ENCODE measurements at places on chromosomes 3 and 15.

- DNase-seq, result no peak
These were observed 238.0 kb downstream of the SHOX2 start for GRCh38 chr3:157868196-157868595.

DNA sequence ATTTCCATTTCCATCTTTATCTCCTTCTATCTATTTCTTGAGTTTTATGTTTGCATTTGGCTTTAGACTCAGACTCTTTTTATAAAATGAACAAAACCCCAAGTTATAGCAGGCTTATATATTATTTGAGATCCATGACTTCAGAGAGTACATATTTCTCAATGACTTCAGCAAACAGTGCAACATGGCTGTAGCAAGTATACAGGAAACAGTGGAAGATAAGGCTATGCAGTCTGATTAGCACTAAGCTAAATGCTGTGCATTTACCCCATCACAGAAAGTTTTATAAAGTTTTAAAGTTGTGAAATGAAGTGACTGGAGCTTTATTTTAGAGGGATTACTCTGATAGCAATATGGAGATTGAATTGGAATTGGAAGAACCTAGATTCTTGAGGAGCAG is 463.5 kb upstream of the TGFBR2 start:
- DNase-seq, result no peak

- no peak for DNase-seq
These were observed 41.7 kb downstream of the TCF12 start for GRCh38 chr15:56960116-56960515.

GRCh38 chr15:25178835-25179672 is 224.3 kb downstream of the SNRPN start:
- no peak for DNase-seq

DNA sequence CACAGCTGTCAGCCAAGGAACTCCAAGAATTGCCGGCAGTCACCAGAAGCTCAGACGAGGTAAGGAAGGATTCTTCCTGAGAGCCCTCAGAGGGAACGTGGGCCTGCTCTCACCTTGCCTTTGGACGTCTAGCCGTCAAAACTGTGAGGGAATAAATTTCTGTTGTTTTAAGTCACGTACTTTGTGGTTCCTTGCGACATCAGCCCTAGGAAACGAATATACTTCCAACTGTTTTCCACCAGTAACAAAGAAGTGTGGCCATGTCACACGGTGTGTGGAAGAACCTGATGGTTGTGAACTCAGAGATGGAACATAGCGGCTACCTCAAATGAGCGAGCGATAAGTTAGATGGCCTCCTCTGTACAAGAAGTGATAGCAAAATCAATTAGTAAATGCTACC is 41.0 kb upstream of the B3GNT5 start:
- DNase-seq, result no peak

GRCh38 chr3:61371123-61371522 is 119.9 kb upstream of the FHIT start:
- no peak for DNase-seq

GRCh38 chr15:79948095-79948695 is 22.8 kb downstream of the BCL2A1 start:
- DNase-seq, result no peak

DNA sequence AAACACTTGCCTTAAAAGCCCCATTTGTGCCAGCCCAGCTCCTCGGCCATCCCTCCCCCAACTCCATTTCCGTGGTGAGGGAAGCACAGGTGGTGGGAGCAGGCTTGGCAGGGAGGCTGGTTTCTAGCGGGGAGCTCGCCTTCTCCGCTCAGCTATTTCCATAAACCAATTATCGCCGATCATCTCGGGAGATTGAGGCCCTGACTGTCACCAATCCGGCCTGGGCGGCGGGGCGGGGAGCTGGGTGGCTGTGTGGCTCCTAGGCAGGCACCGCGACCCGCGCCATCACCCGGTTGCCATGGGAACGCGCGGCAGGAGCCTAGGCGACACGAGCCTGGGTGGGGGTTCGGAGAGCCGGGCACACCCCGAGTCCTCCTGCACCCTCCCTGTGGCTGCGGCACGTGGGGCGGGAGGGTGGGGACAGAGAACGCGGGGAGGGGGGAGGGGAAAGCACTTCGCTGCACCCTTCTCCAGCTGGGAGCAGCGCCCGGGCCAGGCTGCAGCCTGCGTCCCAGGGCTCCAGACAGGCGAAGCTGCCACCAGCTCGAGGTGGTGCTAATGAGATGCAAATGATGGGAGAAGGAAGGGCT is 9.3 kb downstream of the CCDC33 start:
- peak; percentile 56 for DNase-seq

DNA sequence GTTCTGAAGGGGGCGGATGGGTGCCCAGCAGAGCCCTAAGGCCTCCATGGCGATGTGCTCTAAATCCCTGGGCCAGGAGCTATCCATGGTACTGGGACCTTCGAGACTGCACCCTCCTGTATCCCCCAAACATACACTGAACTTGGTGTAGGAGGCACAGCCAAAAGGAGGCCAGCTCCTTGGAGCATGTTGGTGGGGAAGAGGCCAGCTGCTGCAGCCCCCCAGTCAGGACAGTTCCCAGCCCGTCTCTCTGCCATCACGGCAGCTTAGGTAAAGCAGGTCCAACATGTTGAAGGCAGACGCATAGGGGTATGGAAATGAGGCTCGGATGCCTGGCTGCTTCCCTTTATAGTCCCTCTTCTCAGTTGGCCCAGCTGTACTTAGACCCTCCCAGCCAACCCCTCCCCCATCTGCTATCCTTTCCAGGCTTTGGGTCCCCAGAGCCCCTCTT is 1.8 kb downstream of the CAMKV start:
- no peak for DNase-seq

DNA sequence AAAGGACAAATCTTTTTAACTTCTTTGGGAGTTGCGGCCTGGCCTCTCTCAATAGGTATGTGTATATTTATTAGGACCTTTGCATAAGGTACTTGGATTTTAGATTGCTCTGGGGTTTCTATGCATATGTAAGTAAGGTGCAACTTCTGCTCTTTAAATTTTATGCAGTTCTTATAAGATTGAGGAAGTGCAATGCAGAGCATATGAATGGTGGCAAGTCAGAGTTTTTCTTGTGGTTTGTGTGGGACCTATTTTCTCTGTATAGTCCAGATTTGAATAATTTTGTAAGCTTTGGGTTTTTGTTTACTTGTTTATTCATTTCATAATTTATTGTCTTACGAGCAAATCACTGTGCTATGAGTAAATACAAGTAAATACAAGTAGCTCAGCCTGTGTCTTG is 101.5 kb downstream of the ATG7 start:
- no peak for DNase-seq

DNA sequence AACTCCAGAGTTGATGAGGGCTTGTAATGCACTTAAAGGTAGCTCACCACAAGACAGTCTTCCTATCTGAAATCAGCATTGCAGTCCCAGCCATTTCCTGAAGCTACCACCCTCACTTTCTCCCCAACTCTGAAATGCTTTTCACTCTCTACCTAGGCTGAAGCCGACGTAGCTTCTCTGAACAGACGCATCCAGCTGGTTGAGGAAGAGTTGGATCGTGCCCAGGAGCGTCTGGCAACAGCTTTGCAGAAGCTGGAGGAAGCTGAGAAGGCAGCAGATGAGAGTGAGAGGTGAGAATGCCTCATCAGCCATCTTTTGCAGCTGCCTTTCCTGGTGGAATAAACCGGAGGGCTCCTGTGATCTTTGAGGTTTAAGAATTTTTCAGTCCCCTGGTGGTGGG is 14.3 kb downstream of the TPM1 start:
- no peak for DNase-seq

GRCh38 chr3:122993124-122993978 is 34.2 kb downstream of the SEMA5B start:
- no peak for DNase-seq

- peak; percentile 8 for DNase-seq
These were observed 289.1 kb upstream of the MCTP2 start for GRCh38 chr15:93942269-93942694.

DNA sequence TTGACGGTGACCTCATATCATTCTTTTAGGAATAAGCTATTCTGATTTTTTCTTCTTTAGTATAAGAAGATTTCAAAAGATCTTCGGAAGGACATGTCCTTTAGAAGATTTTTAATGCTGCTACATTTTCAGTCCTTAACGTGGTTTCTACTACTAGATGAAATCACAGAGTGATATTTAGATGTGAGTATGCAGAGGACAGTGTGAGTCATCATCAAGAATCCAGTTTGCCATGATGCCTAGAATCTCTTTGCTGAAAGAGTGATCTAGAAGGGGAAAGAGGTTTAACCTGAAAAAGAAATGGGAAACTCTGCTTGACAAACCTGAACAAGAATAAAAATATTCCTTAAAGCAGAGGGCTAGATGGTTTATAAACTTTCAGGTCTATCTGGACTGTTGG is 43.2 kb downstream of the SLC7A14 start:
- no peak for DNase-seq

DNA sequence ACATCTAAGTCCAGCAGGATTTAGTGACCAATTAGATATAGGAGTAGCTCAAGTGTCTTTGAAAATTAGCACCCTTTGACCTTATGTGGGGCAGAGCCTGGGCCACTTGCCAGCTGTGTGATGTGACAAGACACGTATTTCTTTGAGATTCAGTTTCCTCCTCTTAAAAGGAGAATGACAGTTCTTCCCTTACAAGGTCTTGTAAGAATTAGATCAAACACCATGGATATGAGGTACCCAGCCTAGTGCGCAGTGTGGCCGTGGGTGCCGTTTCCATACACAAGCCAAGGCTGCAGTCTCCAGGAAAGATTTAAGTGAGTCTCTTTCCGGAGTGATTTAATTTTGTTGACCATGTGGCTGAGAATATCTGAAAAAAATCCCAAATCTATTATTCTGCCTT is 46.3 kb downstream of the ARHGAP31 start:
- no peak for DNase-seq

DNA sequence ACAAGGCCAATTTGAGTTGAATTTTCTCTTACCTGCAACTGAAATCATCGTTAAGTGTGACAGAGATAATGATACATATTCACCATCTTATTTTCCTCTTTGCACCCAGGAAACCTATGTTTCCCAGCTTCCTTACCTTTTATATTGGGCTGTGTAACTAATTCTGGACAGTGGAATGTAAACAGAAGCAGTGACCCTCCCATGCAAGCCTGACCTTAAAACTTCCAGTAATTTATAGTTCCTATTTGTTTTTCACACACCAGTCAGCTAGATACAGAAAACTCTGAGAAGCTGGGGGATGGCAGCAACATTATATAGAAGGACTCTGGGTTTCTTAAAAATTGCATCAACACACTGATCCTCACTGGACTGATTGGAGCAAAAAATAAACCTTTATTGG is 4.5 kb upstream of the ZNF280D start:
- no peak for DNase-seq

DNA sequence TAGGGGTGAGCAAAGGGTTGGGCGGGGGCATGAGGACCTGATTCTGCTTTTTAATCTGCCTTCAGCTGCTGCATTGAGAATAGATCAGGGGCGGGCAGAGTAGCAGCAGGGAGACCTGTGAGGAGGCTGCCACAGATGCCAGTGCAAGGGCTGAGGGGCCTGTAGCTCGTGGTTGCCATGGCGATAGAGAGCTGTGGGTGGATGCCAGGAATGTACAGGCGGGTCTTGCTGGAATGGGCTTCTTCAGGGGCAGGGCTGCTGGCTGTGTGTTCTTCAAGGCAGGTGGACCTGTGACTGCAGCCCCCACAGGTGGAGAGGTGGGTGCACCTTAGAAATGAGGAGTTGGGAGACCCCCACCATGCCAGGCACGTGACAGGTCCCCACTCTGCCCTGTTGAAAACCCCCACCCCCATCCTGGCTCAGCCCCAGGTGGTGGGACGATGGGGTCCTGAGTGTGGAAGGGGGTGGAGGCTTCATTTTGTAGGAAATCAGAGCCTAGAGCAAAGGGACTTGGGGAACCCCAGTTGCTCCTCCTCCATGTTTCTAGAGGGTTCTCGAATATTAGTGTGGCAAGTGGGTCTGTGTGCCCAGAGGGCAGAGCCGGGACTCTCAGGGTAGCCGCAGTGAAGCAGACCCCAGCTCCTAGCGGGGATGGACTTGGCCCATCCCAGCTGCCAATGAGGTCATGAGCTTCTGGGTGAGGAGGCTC is 38.3 kb downstream of the SLC6A6 start:
- DNase-seq, result peak; percentile 40

GRCh38 chr3:76383781-76384180 is 598.4 kb upstream of the ZNF717 start:
- DNase-seq, result no peak

DNA sequence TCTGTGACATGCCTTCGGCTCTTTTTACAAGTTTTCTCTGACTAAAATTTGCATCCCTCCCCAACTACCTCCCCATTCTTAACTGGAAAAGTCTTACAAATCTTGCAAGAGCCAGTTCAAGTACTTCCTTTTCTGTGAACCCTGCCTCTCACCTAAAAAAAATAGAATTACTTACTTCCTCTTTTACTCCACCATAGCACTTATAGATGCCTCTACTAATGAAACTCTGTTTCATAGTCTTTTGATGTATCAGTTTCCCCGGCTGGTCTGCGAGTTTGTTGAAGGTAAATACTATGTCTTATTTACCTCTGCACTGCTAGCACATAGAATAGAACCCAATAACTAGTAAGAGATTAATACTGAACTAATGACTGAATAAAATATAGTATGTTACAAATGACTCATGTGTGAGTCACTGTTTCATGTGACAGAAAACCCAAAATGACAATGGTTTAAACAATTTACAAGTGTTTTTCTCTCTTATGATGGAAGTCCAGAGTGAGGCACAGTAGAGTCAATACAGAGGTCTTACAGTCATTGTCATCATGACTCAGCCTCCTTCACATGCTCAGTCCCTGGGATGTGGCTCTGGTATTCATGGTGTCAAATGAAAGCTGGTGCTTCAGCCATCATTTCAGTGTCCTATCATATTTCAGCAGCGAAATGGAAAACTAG is 393.5 kb downstream of the RSL24D1 start:
- DNase-seq, result no peak

GRCh38 chr15:39918688-39919385 is 1.2 kb downstream of the GPR176 start:
- no peak for DNase-seq

DNA sequence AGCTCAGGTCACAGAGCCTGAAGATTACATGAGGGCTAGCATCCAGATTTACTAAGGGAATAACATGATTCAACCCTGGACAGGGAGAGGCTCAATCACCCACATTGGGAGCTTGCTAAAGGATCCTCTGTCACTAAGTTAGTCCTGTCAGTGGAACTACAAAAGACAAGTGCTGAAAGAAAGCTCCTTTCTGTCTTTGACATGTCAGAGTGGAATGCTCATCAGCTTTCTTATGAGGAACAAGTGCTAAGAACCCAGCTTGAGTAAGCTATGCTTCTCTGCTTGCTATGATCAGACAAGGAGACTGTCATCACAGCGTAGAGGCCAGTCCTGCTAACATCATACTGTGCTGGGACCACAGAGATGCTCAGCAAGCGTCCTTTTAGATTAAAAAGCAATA is 74.5 kb downstream of the MB21D2 start:
- DNase-seq, result no peak

GRCh38 chr3:65720989-65721737 is 317.6 kb downstream of the MAGI1 start:
- no peak for DNase-seq

DNA sequence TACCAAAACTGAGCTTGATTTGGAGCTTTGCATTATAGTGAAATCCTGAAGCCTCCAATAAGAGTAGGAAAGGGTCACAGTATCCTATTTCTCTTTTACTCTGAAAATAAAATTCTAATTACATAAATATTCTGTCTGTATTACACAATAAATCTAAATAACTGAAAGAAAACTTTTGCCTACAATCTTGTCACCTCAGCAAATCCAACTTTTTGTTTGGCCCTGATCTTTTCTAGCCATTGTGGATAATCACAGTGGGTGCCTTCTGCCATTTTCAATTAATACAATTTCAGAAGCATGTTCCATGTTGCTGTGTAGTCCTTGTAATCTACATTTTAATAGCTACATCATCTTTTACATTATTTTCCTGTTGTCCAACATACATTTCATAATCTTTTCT is 29.4 kb upstream of the TIPARP start:
- no peak for DNase-seq

GRCh38 chr15:33016405-33017024 is 178.0 kb downstream of the FMN1 start:
- DNase-seq, result no peak
